RPMI7951 (cell line): ENCODE measurements at places on chromosomes 16 and 17. TPM values are rescaled to one million over a fixed set of nuclear protein-coding genes. Genes with fewer than 3 reads are reported as not detected.

CCDC200 gene
- total RNA-seq = not detected in 2 replicates

UMOD gene
- not detected in 2 replicates for total RNA-seq

LRRC37A gene
- 0.20 and 0.36 TPM in 2 replicates for total RNA-seq

FAHD1 gene
- 39.3 and 54.6 TPM in 2 replicates for total RNA-seq

HOXB4 gene
- total RNA-seq = 1.6 and 1.7 TPM in 2 replicates

EMC6 gene
- 47.9 and 64.7 TPM in 2 replicates for total RNA-seq

DRC3 gene
- total RNA-seq = 0.59 and 2.2 TPM in 2 replicates

PMP22 gene
- total RNA-seq = 62.1 and 64.6 TPM in 2 replicates

LPO gene
- not detected in 2 replicates for total RNA-seq

KRTAP4-4 gene
- total RNA-seq = not detected in 2 replicates
